ENCODE measurements at places on chromosomes 6 and 20.

GRCh38 chr6:88823998-88824397 is 139.4 kb downstream of the RNGTT start:
- DNase-seq, result no peak

- no peak for DNase-seq
Observed at GRCh38 chr20:50310673-50311051, 120.0 kb downstream of the CEBPB start.

DNA sequence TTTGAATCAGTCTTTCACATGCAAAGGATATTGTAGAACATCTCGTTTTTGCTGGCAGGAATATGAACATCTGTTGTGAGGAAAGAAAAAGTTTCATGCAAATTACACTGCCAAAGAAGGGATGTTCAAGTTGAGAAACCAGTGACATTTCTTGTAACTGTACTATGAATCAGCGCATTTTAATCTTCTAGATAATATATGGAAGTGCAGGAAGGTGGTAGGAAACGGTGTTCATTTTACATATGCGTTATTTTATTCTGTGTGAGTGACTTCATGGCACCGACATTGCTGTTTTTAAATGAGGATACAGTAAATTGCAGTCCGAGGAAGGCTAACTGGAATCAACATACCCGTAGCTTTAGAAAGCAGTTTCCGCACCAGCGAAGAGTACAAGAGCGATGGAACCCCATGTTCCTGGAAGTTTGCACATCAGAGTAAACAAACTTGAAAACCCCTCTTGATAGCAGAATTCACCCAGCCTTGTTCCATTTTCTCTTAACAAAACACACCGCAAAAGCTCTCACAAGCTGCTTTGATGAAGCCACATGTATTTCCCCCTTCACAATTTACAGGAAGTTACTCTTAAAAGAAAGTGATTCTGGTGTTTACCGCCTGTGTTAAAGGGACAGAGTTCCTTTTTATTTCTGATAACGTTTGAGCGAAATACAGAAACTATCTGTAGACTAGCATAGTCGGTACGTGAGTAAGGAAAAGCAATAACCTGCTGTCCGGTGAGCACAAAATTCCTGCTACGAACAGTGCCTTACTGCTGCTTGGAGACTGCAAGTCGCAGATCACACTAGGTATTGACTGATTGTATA is 11.5 kb downstream of the PRDM1 start:
- DNase-seq, result no peak

DNA sequence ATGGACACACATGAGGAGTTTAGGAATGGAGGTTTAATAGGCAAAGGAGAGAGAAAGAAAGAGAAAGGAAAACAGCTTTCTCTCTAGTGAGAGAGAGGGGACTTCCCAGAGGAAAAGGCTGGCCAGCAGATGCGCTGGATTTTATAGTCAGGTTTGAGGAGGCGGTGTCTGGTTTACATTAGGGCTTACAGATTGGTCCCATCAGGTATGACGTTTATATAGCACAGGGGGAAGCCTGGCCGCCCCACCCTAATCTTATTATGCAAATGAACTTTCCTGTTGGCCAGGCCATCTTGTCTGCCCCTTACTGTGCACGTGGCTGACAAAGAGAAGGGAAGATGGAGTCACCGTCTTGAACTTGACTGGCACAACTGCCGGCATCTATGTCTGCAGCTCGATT is 86.6 kb upstream of the QKI start:
- no peak for DNase-seq

DNA sequence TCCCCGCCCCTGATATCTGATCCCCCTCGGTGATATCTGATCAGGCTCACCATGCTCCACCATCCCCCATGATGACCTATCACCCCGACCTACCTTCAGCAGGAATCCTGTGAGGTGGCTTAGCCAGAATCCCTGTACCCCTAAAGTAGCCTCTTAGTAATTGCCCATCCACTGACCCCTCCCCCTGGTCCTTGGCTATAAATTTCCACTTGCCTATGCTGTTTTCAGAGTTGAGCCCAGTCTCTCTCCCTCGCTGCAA is 177.5 kb upstream of the GGTLC1 start:
- no peak for DNase-seq

DNA sequence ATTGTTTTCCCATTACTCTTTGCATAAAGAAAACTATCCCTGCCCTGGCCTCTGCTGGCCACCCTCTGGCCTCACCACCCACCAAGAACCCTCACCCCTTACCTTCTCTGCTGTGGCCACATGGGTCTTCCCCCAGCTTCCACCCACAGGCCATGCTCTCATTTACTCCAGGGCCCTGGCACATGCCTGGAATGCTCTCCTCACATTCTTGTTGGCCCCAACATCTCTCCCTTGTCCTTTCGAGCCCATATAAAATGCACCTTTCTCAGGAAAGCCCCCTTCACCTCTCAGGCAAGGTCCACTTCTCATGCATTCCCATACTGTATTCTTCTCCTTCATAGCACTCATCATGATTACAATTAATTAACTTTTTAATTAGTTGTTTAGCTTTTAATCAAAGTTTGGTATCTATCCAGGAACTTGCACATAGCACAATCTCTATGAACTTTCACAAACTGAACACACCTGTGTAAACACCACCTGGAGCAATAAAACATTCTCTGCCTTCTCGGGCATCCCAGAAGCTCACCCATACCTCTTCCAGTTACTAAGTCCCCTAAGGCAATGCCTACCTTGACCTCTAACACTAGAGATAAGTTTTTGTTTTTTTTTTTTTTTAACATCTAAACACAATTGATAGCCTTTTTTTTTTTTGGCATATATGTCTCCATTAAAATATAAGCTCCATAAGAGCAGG is 617.2 kb downstream of the PTPRT start:
- DNase-seq, result no peak

DNA sequence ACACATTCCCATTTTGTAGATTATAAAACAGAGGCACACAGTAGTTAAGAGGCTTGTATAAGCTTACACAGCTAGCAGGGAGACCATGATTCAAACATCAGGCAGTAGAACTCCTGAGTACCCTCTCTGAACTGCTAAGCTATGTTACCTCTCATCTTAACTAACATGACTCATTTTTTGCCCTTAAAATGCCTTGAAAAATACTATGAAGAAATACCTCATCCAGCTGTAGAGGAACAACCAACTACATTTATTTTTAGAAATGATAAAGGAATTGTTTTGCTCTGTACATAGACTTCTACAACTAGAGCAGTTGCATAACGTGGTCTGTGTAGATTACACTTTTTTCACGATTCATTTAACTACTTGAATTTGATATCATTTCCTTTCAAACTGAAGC is 102.1 kb downstream of the FLRT3 start:
- DNase-seq, result no peak

- DNase-seq, result no peak
Observed at GRCh38 chr6:6202886-6203285, 117.6 kb downstream of the F13A1 start.

GRCh38 chr6:163254341-163254835 is 160.1 kb upstream of the QKI start:
- DNase-seq, result peak; percentile 32

DNA sequence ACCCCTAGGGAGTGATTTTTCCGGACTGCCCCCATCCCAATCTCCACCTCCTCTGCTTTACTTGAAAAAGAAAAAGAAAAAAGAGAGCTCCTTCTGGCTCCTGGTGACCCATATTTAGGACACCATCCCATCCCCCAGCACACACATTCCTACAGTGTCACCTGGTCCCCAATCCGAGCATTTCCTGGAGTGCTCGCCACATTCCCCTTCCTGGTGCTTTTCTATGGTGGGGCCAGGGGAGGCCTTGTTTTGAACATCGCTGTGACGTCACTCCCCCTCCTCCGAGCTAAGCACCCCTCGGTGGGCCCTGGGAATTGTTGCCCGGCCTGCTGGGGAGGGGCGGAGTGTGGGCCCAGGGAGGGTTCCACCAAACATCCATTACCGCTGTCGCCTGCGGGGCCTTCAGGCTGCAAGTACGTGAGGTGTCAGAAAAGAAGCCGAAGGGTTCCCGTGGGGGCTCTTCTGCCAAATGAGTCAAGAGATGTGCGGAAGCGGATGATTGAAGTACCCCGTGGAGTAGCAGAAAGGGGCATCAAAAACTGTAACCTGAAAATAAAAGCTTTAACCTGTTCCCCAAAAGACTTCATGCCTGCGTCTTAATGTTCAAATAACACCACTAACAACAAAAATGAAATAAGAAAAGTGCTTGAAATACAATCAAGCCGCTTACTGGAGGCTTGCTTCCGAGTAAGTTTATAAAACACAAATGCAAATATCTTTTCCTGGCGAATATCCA is 2.8 kb upstream of the FOXC1 start:
- DNase-seq, result no peak

GRCh38 chr6:5135788-5136376 is 50.7 kb downstream of the PPP1R3G start:
- no peak for DNase-seq

- no peak for DNase-seq
Observed at GRCh38 chr6:41691426-41692079, 43.9 kb downstream of the TFEB start.
